ENCODE measurements at places on chromosomes 7 and 10.

- ATAC-seq = no peak
Measured at GRCh38 chr7:46291050-46291438, 370.0 kb upstream of the IGFBP3 start.

DNA sequence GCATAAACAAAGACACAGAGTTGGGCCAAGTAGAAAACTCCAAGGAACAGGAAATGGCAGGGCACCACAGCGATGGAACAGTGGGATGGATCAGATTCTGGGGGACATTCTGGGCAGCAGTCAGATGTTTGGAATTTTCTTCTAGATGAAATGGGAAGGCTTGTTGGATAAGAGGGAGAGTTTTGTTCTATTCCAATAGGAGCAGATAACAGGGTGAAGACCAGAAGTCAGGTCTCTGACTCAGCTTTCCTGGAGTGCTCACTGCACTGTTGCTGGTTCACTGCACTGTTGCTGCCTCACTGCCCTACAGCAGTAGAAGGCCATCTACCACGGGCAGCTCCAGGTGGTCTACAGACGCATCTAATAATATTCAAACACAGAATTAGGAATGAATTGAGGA, 135.6 kb downstream of the ATE1 start:
- ATAC-seq = no peak

- ATAC-seq = no peak
Measured at GRCh38 chr10:132471484-132471883, 66.1 kb upstream of the INPP5A start.

DNA sequence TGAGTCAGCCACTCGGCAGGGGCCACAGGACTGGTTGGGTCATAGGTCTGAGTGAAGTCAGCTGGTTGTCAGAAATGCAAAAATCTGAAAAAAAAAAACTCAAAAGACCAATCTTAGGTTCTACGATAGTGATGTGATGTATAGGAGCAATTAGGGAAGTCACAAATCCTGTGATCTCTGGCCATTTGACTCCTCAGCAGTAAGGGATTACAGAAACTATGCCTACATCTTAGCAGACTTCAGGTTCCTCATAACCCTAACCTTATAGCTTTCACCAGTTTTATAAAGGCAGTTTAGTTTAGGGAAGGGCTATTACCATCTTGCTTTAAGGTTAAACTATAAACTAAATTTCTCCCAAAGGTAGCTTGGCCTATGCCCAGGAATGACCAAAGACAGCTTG, 163.1 kb upstream of the HGF start:
- no peak for ATAC-seq

GRCh38 chr10:112360308-112361270, 13.3 kb upstream of the ACSL5 start:
- ATAC-seq = no peak

DNA sequence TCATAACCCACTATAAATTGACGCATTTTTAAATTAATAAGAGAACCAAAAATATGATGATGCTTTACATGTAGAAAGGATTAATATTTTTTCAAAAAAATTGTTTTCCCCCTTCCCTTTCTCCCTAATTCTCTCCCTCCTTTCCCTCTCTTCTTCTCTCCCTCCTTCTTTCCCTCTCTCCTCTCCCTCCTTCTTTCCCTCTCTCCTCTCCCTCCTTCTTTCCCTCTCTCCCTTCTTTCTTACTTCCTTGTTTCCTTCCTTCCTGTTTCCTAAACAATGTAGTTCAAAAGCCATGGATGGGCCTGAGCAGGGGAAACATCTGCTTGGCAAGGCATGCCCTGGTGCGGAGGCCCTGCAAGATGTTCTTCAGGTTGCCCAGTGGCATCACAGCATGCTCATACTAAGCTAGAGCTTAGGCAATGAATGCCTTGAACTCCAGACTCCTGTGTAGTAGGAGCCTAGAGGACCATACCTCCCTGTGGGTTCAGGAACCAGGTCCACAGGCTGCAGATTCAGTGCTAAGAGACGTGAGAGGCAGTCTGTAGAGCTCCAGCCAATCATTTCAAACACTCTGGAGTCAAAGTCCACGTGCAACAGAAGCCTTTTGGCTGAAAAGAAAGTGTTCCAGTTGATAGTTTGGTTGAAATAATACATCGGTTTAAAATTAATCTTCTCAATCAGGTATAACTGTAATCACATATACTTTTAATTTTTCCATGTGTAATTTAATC, 20.1 kb upstream of the MRPS17 start:
- ATAC-seq = no peak

DNA sequence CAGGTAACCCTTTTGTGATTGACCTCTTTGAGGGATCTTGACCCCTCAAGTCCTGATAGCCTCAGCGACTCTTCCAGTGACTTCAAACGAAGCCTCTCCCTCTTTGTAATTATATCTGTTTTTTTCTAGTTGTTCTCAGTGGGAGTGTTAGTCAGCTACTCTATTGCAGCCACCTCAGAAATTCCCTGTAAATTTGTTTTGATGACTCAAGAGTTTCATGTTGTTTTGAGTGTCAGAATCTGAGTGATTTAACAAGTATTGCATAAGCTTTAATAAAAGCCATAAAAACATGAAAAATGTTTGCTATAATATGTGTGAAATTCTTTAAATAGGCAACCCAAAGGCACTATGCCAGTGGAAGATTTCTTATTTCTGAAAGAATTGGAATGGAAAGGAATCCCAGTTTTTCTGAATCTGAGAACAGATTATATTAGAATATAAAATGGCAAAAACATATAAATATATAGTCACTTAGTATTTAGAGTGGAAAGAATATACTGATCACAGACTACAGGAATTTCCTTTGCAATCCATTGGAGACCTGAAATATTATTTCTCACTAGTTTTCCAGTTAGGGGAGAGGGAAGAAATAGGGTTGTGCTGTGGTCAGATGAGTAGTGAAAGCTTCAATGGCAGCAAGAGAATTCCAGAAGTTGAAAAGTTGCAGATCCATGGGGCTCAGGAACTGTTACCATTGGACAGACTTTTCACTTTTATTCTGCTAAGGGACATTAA, 94.4 kb upstream of the SEMA3C start:
- no peak for ATAC-seq

DNA sequence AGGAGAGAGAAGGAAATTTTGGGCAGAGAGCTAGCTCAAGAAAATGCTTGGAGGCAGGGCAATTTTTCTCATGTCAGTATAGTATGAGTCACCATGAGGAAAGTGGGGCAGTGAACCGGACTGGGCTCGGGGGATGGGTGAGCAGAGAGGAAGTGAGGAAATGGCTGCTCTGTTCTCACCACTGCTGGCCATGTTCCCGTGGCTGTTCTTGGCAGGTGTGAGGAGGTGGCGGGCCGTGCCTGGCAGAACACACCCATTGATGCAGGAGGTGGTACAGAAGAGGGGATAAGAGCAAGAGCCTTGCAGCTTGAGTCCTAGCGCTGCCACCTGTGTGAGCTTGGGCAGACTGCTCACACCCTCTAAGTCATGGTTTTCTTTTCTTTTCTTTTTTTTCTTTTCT, 304.4 kb upstream of the LYZL1 start:
- ATAC-seq = peak; percentile 41

GRCh38 chr10:116696919-116697318, 45.4 kb downstream of the HSPA12A start:
- no peak for ATAC-seq

DNA sequence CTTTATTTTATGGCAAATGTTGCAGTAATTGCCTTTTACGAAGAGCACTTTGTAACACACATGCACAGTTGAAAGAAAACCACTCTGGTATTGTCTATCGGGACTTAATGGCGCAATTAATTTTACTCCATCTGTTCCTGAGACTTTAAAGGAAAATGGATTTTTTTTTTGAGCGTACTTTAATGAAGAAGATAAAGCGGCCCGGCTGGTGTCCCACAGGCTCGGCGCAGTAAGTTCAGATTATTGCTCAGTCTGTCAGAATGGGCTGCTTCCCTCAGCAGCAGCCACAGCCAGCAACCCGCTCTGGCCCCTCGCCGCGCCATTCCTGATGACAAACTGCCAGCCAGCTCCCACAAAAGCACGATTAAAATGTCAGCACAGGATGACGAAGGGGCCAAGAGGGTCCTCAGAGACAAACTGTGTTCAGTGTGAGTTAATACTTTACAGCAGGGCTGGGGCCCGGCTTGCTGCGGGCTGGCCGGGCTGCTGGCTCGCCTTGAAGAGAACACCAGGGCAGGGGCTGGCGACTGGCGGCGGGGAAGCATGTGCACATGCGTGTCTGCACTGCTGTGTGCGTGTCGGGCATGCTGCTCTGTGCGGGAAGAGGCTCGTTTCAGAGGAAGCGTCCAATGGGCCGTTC, 501.0 kb upstream of the GALNT17 start:
- no peak for ATAC-seq

- ATAC-seq = no peak
Measured at GRCh38 chr7:134022286-134022911, 104.7 kb upstream of the LRGUK start.

GRCh38 chr7:10662982-10663884, 310.4 kb upstream of the PHF14 start:
- ATAC-seq = no peak

DNA sequence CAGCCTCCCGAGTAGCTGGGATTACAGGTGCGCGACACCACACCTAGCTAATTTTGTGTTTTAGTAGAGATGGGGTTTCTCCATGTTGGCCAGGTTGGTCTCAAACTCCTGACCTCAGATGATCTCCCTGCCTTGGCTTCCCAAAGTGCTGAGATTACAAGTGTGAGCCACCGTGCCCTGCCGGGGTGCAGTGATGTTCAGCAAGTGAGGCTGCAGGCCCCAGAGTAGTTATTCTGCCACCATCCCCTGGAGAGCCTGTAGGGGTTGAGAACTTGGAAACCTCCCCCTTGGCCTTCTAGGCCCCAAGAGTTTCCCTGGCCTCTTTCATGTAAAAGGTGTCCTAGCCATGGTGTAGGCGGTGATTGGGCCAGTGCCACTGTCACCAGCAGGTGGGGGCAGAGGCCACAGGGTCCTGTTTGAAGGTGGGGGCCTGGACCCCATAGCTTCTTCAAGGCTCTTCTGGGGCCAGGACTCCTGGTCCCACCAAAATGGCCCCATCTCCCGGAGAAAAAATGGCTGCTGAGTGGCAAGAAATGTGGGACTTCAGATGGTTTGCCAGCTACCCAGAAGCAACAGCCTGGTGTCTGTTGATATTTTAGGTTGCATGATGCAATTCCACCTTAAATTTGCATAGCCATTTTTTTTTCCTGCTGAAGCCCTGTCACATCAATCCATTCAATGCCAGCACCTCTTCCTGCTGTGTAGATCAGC, 25.5 kb upstream of the INMT start:
- no peak for ATAC-seq

GRCh38 chr7:24715661-24716479, 41.4 kb downstream of the GSDME start:
- ATAC-seq = no peak

- no peak for ATAC-seq
Measured at GRCh38 chr7:21084286-21084685, 297.6 kb upstream of the SP8 start.

GRCh38 chr7:116395141-116395791, 104.3 kb upstream of the CAV2 start:
- no peak for ATAC-seq

DNA sequence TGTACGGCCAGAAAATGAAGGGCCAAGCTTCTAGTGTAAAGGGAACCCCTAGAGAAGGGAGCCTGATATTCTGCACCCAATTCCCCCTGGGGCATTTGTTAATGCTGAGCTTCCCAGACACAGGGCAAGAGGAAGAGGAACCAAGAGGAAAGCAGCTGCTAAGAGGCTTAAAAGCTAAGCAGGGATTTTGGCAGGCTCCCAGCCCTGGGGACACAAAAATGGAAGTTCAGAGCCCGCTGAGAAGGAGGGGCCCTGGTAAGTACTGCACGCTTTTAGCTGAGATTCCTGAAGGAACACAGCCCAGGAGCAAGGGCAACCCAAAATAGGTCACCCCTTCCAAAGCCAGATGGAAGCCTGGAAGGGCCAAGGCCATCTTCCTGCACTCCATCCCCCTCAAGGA, 387.3 kb upstream of the MGMT start:
- ATAC-seq = no peak

DNA sequence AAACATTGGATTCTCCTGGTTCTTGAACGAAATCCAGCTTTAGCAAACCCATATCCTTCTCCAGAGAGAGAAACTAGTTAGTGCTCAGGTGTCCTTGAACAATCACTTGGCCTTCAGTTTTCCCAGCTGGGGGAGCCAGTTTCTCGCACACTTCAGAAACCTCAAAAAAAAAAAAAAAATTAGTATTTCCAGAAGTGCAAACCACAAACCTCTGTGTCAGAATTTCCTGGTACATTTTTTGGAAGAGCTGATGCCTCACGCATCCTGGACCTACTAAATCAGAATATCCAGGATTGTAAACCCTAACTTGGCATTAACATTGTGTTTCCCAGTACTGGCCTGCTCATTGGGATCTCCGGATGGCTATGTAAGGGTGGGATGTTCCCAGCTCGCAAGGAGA, 143.4 kb upstream of the EGR2 start:
- ATAC-seq = no peak

DNA sequence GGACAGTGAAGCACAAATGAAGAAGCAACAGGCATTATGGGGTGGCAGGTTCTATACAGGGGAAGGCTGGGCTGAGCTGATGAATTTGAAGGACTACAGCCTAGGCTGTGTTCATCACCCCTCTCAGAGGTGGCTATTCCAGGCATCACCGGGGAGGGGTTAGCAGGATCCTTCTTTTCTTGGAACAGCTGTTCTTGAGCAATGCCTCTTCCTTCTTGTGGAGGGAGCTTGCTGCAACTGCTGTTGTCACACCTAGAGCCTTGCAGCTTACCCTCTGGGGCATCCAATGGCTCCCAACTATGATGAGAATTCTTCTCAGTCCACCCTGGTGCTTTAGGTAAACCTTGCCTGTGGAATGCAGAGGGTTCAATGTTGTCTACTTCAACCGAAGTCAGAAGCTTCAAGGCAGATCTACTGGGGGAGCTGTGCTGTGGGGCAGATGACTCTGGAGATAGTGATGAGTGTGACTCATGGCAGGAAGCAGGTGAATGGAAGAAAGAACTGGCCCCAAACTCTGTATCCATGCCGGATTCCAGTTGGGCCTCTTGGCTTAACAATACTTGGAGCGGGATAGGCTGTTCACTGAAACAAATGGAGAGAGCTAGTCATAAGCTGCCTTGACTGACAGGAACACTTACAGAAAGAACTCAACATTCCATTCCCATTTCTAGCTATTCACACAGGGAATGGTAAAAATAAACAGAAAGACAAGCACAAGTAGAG, 21.5 kb upstream of the PPP3CB start:
- no peak for ATAC-seq

GRCh38 chr10:122861711-122862161, 16.1 kb upstream of the CUZD1 start:
- ATAC-seq = no peak

- ATAC-seq = no peak
Measured at GRCh38 chr7:132255115-132255797, 321.0 kb downstream of the PLXNA4 start.

DNA sequence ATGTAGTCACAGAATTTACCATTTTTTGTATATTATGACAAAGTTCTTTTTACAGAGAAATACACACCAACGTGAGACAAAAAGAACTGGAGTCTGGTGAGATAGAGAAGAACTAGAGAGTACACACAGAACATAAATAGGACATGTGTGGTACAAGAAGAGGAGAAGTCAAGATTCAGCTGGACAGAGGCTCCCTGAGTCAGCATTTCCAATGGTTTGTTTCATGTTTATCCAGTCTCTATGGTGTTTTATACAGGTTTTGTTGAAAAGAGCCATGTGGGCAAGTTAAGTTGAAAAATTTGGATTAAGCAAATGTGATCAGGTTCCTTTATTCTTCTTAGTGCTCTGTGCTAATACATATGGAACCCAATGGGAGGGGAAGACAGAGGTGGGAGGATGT, 105.5 kb upstream of the AKR1E2 start:
- no peak for ATAC-seq
